ENCODE measurements at places on chromosomes 2 and 18.

GRCh38 chr2:14633461-14634181 lies 1.1 kb downstream of the LRATD1 start:
- no peak for DNase-seq

DNA sequence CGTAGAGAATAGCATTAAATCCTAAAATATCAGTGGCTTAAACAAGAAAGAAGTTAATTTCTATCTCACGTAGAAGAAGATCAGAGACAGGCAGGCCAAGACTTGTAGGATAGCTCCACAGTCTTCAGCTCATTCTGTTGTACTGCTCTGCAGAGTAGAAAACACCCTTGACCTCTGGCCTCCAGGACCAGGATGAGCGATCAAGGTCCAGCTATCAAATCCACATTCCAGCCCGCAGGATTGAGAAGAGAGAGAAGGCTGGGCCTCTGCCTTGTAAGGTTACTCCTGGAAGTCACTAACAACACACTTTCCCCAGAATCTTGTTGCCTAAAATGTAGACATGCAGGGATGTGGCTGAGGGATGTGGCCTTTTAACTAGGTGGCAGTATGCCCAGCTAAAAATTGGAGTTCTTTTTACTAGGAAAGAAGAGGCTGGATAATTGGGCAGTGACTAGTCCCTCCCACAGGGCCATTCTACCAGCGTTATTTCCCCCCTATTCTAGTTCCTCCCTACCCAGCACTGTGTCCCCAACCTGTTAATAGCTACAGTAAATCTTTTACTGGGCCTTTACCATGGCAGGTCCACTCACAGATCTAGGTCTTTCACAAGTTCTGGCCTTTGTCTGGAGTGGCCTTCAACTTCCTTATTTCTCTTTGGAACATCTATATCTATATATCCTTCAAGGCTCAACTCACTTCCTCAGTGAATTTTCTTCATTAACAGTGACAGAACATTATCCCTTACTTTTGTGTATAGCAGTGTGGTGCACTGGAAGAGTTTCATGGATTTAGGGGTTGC lies 165.0 kb downstream of the DIS3L2 start:
- DNase-seq = no peak

DNA sequence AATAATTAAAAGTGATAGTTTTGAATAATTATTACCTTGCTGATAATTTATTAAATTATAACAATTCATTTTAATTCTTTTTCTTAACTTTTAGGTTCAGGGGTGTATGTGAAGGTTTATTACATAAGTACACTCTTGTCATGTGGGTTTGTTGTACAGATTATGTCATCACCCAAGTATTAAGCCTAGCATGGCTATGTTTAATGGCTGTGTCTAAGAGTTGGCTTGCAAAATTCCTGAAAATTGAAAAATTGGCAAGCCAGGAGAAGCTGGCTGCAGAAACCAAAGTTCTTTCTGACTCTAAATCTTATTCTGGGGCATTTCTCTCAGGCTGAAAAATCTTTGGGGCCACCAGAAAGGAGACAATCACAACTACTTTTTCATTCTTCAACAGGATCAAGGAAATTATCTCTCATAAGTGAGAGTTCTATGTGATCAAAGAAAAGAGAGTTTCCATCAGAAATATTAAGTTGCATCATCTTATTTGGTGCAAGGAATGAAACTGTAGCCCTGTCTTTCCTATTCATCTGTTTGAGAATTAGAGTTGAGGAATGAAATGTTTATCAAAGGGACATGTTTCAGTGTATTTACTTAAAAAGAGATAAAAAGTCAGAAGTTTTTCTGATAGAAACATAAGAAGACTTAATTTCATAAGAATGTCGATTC lies 412.1 kb upstream of the CDH2 start:
- no peak for DNase-seq

DNA sequence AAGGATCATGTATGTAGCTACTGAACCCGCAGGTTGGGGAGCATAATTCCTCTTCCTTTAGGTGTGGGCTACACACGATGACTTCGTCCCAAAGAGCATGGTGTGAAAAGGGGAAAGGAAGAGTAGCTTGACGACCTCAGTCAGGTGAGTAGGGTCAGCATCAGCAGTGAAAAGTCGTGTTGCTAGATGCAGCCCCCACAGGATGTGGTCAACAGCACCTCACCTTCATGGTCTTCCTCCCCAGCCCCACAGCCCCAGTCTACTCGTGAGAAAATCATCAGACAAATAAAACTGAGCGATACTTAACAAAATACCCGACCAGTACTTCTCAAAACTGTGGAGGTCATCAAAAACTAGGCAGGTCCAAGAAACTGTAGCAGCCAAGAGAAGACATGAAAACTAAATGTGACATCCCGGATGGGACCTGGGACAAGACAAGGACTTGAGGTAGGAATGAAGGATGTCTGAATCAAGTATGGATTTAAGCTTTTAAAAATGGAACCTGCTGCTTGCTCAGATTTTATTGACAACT lies 77.5 kb upstream of the NFATC1 start:
- DNase-seq = no peak

- peak; percentile 60 for DNase-seq
Observed at GRCh38 chr18:22342625-22343024, 75.1 kb downstream of the CTAGE1 start.

DNA sequence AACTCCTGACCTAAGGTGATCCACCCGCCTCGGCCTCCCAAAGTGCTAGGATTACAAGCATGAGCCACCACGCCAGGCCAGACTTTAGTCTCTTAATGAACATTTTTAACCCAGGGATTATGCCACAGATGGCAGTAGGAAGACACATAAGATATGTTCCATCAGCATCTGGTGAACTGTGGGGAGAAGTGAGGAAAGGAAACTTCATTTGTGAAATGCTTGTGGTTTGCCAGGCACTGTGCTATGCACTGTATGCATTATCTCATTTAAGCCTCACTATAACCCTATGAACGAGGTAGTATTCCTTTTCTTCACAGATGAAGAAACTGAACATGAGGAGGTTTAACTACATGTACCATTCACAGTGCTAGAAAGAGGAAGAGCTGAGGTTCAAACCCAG lies 29.3 kb downstream of the PTRHD1 start:
- no peak for DNase-seq

GRCh38 chr2:191010887-191011885 lies 2.8 kb downstream of the STAT1 start:
- no peak for DNase-seq

GRCh38 chr2:159124441-159124911 lies 156.0 kb downstream of the TANC1 start:
- DNase-seq = no peak

- no peak for DNase-seq
Observed at GRCh38 chr18:10374636-10375293, 79.7 kb upstream of the APCDD1 start.

- peak; percentile 56 for DNase-seq
Observed at GRCh38 chr2:159903443-159904126, 105.6 kb upstream of the CD302 start.

DNA sequence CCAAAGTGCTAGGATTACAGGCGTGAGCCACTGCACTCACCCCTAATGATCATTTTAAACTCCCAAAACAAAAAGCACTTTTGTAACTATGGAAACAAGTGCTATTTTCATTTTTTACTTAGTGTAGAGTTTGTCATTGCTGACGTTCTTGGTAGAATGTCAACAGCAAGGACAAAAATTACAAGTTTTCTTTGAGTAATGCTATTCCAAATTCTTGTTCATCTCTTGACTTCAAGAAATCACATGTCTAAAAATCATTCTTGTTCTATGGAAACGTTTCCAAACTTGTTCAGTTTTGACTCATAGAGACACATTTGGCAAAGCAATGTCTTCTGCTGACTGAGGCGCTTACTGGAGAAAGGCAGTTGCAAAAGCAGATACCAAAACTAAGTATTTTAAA lies 82.6 kb downstream of the MBP start:
- no peak for DNase-seq
